ELR (cell line): ENCODE measurements at places on chromosomes 1 and 21.
A peak's percentile ranks its signal among the peaks of the same experiment; 100 is the strongest.

GRCh38 chr1:111517469-111518225, 14.2 kb upstream of the ADORA3 start:
- no peak for DNase-seq

DNA sequence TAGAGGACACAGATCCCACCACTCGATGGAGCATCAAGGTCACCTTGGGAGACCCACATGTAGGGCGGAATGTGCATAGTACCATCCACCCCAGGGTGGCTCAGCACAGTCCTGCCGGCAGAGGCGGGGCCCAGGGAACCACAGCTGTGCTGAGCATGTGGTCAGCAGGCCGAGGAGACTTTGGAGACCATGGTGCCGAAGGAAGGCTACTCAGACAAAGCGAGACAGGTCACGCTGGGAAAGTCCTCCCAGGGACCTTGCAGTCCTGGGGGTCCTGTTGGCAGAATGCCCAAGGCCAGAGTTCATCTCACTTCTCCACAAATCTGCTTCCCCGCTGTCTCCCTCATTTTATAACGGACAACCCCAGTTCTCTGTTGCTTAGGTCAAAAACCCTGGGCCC, 22.5 kb downstream of the WNT3A start:
- no peak for DNase-seq

- DNase-seq: no peak
These were observed 114.3 kb downstream of the DMRTB1 start for GRCh38 chr1:53573522-53573921.

DNA sequence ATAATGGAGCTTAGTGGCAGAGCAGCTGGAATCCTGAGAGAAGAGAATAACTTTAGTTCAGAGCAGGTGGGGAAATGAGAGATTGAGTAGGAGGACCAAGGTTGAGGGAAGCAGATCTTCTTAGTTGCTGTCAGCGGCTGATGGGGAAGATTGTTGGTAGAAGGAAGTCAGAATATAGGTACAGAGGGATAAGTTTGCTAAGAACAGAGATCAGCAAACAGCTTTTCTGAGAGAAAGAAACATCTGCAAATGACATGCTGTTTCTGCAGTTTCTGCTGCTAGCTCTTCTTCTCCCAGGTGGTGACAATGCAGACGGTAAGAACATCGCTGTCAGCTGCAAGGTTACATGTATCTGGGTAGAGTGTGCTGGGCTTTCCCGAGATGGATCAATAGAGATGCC, at the start of gene CD1C:
Gene CD1C (plus strand): TSS at position 113 of the 400 bp plus-strand sequence. CDS start 142 bp downstream, at position 255.
- no peak for DNase-seq

DNA sequence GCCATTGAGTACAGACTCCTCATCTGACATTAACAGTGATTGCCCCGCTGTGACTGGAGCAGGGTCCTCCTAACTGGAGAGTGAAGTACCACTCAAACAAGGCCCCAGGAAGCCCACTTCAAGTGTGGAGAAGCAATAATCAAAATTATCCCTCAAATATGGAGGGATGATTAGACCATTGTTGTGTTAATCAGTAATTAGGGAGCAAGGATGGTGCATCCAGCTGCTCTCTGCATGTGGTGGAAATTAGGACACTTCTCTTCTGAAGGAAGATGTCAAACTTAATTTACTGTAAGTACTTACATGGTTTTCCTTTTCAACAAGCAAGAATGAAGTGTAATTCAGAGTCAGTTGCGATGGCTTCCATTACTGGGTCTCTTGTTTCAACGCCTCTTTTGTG, 3.4 kb upstream of the ZP4 start:
- no peak for DNase-seq

DNA sequence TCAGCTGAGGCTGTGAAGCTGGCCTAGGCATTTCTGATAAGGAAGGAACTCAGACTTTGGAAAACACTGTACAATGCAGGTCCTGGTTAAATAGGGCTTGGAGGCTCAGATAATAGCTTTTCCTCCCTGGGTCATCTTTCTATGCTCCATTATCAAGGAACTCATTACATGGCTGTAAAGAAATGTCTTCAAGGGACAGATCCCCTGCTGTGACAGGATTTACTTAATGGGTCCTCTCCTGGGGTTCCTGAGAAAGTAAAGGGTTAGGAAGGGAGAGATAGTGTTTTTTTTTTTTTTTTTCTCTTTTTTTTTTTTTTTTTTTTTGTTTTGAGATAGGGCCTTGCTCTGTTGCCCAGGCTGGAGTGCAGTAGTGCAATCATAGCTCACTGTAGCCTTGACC, 14.1 kb upstream of the SVBP start:
- no peak for DNase-seq

GRCh38 chr21:14825514-14825974, 239.3 kb downstream of the NRIP1 start:
- no peak for DNase-seq

DNA sequence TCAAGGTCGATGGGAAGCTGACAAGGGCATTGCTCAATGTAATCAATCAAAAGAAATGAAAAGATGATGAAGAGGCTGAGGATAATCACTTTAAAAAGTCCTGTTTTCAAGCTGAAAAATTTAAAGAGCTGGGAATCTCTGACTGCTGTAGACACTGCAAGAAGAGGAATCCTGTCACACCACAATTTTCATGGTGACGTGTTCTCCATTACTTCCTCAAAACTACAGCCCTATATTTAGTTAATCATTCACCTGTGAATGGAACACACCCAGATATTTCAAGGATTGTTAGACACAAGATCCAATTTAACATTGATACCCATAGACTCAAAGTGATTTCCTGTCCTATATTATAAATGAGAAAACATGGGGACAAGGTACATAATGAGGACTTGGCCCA, 1048.3 kb downstream of the AMY1C start:
- no peak for DNase-seq

- DNase-seq: no peak
These were observed 19.7 kb downstream of the TP53BP2 start for GRCh38 chr1:223825767-223826748.

- DNase-seq: no peak
These were observed 14.7 kb upstream of the LY9 start for GRCh38 chr1:160781186-160781766.

- no peak for DNase-seq
These were observed 424.0 kb downstream of the KIF26B start for GRCh38 chr1:245578771-245579170.

DNA sequence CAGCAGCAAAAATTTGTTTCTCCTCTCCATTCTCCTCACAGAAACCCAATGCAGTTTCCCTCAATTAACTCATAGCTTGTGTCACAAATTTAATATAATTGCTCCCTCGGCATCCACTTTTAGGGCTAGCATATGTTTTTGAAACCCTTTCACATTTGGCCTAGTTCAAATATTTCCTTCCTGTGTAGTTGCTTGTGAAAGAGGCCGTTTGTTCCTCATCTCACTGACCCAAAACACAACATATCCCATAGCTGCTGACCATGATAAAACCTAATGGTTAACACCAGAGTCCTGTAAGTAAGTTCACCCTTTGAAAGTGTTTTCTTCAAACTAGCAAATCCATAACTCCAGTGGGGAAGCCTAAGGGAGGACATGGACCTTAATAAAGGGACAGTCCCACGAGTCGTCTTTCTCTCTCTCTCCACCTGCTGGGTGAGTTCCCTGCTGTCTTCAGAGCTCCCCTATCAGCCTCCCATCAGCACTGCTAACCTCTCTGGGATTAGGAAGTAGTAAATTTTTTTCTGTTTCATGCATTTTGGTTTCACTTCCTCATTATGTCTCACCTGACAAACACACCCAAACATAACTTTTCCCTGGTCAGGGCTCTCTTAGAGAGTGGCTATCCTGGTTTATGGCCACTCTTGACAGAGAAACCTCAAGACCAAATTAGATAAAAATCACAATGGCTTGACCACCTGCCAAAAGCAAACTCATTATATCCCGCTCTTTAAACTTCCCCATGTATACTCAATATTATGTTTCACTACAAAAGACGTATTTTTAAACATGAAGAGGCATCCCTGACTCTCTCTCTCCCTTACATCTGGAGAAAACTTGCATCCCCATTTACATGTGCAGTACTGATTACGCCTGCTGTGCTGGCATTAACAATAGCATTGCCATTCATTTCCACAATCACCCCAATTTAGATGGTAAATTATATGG, 177.7 kb upstream of the HP1BP3 start:
- no peak for DNase-seq

- no peak for DNase-seq
These were observed 14.7 kb downstream of the ADCY10 start for GRCh38 chr1:167899253-167899681.

DNA sequence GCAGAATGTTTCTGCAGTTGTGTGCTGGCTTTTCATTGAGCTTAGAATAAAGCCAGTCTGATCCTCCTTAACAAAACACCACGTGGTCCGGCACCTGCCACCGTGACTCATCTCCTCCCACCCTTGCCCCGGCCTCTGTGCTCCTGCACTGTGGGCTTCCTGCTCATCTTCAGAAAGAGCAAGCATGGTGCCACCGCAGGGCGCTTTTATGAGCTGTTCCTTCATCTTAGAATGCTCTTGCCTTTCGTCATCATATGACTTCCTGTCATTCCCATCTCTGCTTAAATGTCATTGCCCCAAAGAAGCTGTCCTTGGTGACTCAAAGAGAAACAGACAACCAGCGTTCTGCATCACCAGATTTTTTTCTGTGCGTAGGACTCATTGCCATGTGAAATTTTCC, 117.8 kb downstream of the HHAT start:
- DNase-seq: peak; percentile 74

DNA sequence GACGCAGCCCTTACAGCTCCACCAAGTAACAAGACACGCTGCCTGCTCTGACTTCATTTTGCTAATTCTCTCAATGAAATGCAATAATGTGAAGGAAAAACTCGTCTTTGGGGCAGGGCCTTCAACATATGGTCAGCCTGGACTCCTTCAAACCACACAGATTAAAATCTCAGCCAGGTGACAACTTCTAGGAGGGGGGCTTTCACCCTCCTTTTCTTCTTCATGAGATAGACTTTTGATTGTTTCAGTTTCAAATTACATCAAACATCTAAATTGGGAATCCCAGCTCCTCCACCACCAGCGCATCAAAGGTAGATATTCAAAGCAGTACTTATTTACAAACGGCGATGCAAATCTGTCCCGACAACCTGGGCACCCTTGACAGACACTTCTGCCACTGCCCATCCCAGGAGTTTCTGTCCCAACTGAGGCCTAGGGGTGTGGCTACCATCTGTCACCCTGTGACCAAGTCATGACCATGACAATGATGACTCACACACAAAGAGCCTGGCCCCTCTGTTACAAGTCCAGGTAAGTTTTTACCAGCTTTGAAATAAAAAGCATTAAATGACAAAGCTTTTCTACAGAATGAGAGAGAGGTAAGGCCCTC, 29.7 kb downstream of the SSBP3 start:
- DNase-seq: no peak

DNA sequence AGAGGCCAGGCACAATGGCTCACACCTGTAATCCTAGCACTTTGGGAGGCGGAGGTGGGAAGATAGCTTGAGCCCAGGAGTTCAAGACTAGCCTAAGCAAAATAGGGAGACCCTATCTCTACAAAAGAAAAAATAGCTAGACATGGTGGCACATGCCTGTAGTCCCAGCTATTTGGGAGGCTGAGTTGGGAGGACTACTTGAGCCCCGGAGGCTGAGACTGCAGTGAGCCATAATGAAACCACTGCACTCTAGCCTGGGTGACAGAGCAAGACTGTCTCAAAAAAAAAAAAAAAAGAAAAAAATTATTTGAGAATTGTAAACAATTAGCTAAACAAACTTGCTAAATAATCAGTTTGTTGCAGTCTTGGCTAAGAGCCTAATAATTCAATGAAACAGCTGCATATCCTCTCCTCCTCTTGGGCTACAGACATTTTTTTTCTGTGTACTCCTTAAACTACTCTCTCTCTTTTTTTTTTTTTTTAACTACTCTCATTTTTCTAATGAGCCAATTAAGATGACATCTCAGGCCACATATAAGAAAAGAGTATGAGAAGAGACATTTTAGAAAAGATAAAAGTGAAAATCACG, 10.5 kb upstream of the DNAJB4 start:
- no peak for DNase-seq

GRCh38 chr1:182175361-182175931, 113.9 kb upstream of the ZNF648 start:
- no peak for DNase-seq

GRCh38 chr21:15421441-15421881, 308.3 kb upstream of the USP25 start:
- no peak for DNase-seq

DNA sequence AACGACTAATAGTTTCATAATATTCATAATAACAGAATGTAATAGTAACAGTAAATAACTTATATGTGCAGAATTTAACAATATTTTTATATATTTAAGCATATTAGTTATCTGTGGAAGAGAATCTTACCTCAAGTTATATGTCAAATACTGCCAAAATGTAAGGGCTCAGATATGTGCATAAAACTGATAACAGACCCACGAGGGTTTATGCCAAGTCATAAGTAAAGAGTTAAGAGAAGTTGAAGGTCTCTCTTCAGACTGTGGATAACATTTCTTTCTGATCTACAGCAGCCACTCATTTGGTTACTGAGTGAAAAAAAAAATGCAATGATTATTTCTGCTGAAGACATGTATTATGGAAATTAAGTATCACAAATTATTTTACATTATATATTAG, 1167.8 kb upstream of the NCAM2 start:
- no peak for DNase-seq
